Left hindlimb (tissue), 1 donor: ENCODE measurements at places on chromosomes 6 and 20.

- DNase-seq = no peak
Observed at GRCh38 chr6:74113901-74114300, 417.9 kb downstream of the CD109 start.

- no peak for DNase-seq
Observed at GRCh38 chr6:49030251-49031020, 432.6 kb downstream of the MMUT start.

- no peak for DNase-seq
Observed at GRCh38 chr6:3267162-3267561, 8.4 kb downstream of the PSMG4 start.

- DNase-seq = no peak
Observed at GRCh38 chr6:89348372-89348771, 4.2 kb downstream of the UBE2J1 start.

GRCh38 chr6:47663462-47664216, 34.7 kb upstream of the ADGRF4 start:
- no peak for DNase-seq

DNA sequence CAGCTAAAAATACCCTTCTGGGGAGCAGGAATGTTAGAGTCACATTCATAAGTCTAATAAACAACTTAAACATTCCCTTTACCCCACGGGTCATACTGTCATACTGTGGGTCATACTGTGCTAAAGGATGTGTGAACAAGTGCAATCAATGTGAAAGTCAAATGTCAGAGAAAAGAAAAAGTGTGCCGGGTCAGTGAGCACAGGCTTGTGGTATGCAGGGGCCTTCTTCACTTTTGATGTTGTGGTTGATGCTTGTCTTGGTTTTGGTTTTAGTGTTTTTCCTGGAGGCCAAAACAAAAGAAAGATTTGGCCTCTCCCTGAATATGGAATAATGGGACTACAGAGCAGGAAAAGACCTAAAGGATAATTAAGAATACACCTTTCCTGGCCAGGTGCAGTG, 267.9 kb upstream of the PLN start:
- DNase-seq = no peak
